ENCODE measurements at places on chromosomes 2 and 18. TPM values are rescaled to one million over a fixed set of nuclear protein-coding genes. Genes with fewer than 3 reads are reported as not detected.

GRCh38 chr2:150374492-150374891 is 113.0 kb downstream of the RND3 start:
- no peaks in the 10 kb centered on the region for H3K27me3 ChIP-seq
- DNase-seq = no peak
- no peak overlapping the region for H3K27ac ChIP-seq

GRCh38 chr2:164903204-164903603 is 52.1 kb downstream of the SLC38A11 start:
- H3K27me3 ChIP-seq = no peaks in the 10 kb centered on the region

DNA sequence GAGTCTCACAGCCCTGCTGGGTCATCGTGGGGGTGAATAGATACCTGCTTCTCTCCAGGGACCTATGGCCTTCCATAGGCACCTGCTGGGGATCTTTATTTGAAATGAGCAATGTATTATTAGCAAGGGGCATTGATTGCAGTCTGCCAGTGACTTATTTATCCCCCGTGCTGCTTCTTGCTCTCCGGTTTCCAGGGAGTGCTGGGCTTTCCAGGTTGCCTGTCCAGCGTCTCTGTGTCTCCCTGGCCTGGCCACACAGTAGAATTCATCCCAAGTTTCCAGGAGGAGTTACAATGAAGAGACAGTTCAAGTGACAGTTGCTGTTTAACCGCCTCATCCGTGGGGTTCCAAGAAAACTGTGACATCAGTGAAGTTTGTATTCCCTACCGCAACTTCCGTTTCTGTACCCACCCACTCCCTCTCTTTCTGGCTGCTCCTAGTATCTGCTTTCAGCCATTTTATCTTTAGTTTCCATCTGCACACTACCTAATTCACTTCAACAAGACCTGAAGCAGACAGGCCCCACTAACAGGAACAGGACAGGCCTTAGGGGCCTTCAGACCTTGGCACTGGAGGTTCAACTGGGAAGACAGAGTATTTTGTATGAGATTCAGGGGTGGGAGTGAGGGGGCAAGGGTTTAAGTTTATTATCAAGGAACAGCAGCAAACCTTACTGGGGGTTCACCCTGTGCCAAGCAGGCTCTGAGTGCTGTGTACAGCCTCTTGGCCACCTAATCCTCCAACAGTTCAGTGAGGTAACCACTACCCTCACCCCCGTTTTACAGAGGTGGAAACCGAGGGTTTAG is 134.8 kb downstream of the PRKCE start:
- H3K4me3 ChIP-seq = no peak overlapping the region
- no peaks in the 10 kb centered on the region for H3K4me1 ChIP-seq
- H3K27ac ChIP-seq = no peak overlapping the region

GRCh38 chr2:171100370-171100769 is 60.3 kb downstream of the TLK1 start:
- H3K4me1 ChIP-seq = no peaks in the 10 kb centered on the region
- H3K27ac ChIP-seq = no peak overlapping the region
- no peaks in the 10 kb centered on the region for H3K27me3 ChIP-seq
- H3K4me3 ChIP-seq = no peak overlapping the region
- H3K36me3 ChIP-seq = no peaks in the 10 kb centered on the region
- DNase-seq = no peak

DNA sequence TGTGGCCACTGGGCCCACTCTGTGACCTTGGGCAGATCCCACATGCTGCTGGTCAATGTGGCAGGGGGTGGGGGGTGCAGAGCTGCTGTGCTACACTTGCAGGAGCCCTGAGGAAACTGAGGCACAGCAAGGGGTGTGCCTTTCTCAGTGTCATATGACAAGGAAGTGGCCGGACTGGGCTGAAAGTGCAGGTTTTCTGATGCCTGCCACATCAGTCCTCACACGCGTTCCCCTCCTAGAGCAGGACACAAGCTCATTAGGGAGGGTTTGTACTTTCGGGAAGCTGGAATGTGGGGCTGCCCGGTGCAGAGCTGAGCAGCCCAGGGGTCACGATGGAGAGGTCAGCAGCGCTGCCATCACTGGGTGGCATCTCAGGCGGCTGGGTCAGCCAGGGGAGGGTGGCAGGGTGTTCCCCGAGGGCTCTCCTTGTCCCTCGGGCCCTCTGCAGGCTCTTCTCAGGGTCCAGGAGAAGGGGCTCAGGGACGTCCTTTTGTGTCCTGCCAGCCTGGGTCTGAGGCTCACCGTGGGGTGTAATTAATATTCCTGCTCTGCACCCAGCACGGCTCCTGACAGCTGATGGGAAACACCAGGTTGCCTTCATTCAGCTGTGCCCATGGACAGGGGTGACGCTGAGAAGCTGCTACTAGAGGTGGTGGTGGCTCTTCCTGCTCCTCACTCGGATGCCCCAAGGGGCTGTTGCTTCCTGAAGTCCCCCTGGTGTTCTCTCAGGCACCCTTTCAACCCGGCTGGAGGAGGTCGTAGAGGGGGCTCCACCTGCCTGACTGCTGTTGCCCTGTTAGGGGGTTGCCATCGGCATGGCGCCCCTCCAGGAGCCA is 62.1 kb upstream of the HDAC4 start:
- no peak overlapping the region for H3K27ac ChIP-seq
- H3K4me3 ChIP-seq = no peak overlapping the region
- DNase-seq = no peak

DNA sequence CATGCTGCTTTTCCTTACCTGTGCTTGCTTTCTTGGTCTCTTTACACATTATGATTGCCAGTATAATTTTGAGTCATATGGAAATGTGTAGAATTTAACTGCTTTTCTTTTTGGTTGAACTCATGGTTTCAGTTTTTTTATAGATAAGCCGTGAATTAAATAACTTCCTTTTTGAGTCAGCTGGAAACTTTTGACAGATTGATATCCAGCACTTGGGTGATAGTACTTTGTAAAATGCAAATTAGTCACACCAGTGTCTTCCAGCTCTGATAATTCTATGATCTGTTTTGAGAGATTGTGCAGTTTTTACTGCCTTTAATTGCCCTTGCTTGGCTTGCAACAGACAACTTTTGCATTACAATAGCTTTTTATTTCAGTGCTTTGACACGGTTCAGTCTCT is 86.4 kb downstream of the NCOA1 start:
- H3K27me3 ChIP-seq = no peaks in the 10 kb centered on the region
- H3K4me3 ChIP-seq = no peak overlapping the region
- H3K4me1 ChIP-seq = no peaks in the 10 kb centered on the region
- H3K36me3 ChIP-seq = no peaks in the 10 kb centered on the region
- DNase-seq = peak; percentile 14

- peak; percentile 88 for DNase-seq
- H3K4me3 ChIP-seq = no peak overlapping the region
- no peaks in the 10 kb centered on the region for H3K36me3 ChIP-seq
- H3K27ac ChIP-seq = no peak overlapping the region
- peaks cover 28% of the 10 kb centered on the region for H3K4me1 ChIP-seq
Measured at GRCh38 chr2:26720322-26721114, 28.0 kb downstream of the KCNK3 start.

DNA sequence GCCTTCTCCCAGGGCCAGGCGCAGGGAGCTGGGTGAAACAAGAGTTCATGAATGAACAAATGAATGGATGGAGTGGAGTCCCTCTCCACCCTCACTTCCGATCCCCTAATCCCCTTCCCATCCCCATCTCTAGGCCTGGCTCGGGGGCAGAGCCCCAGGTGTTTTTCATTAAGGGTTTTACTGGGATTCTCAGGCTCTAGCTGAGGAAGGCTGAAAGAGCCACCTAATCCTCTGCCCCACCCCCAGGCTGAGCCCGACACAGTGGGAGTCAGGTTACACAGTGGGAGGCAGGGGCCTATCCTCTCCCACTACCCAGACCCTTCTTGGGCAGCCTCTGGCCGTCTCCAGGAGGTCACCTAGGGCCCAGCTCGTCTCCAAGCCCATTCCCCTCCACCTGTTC is 36.1 kb downstream of the SDC1 start:
- H3K27ac ChIP-seq = no peak overlapping the region
- peaks cover 3% of the 10 kb centered on the region for H3K4me1 ChIP-seq
- no peaks in the 10 kb centered on the region for H3K36me3 ChIP-seq
- no peaks in the 10 kb centered on the region for H3K27me3 ChIP-seq
- H3K4me3 ChIP-seq = no peak overlapping the region

- H3K36me3 ChIP-seq = no peaks in the 10 kb centered on the region
- H3K4me3 ChIP-seq = no peak overlapping the region
- H3K4me1 ChIP-seq = no peaks in the 10 kb centered on the region
- no peak for DNase-seq
Measured at GRCh38 chr2:3645745-3646389, 12.1 kb upstream of the ALLC start.

DNA sequence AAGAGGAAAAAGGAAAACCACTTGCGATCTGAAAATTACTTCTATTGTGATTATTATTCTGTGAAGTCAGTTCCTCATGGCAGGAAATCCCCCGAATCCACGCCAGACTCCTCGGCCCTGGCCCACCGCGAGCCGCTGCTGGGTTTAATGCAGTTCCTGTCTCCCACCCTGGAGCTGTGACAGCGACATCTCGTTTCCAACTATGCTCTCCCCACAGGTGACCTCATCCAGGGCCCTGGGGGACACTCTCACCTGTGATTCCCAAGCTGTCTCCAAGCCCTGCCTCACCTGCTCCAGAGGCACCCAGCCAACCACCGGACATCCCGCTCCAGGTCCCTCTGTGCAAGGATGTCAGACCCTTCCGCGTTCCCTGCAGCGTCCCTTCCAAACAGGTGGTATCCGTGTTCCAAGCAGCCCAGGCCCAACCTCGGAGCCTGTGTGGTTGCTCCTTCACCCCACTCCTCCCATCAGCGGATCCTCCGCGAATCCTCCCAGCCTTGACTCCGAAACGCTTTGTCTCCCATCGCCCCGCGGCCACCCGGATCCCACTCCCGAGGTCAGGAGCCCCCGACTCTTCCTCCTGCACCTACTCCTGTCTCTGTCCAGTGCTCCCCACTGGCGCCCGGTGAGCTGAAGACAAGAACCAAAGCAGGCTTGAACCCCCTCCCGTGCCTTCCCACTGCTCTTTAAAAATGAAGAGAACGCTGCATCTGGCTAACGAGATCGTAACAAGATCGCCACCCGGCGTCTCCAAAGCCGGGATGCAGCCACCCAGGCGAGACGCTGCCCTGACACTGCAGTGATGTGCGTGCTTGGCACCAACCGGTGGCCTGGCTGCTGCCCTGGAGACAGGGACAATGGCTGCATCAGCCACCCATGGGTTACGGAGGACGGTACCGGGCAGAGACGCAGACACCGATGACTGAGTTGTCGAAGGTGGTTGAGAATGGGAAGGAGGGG is 96.5 kb downstream of the NDUFA10 start:
- H3K4me3 ChIP-seq = no peak overlapping the region
- no peak for DNase-seq
- no peaks in the 10 kb centered on the region for H3K27me3 ChIP-seq
- no peaks in the 10 kb centered on the region for H3K4me1 ChIP-seq
- H3K27ac ChIP-seq = no peak overlapping the region

DNA sequence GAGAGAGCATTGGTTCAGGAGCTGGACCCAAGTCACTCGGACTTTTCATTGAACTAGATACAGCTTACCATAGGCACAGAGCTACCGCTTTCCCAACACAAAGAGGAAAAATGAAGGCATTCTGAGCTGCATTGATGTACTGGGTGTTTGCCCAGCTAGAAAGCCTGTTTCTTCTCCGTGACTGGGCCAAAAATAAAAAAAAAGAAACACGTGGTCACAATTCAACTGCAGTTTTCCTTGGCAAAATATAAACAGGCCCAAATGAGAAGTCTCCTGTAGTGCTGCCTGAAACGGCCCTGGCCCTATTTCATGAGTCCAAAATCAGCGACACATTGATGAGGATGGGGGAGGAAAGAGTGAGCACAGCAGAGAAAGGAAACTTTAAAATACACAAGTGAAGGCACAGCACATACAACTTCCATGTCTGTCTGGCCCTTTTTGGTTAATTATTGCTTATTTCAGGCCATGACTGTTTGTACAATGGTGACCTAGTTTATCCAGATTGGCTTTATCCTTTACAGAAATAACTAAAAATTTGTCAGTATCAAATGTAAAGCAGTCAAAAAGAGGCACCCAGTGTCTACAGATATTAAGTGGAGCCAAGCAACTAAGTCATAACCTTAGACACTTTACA is 179.7 kb downstream of the ICOS start:
- H3K36me3 ChIP-seq = no peaks in the 10 kb centered on the region
- H3K27ac ChIP-seq = no peak overlapping the region
- no peaks in the 10 kb centered on the region for H3K4me1 ChIP-seq

DNA sequence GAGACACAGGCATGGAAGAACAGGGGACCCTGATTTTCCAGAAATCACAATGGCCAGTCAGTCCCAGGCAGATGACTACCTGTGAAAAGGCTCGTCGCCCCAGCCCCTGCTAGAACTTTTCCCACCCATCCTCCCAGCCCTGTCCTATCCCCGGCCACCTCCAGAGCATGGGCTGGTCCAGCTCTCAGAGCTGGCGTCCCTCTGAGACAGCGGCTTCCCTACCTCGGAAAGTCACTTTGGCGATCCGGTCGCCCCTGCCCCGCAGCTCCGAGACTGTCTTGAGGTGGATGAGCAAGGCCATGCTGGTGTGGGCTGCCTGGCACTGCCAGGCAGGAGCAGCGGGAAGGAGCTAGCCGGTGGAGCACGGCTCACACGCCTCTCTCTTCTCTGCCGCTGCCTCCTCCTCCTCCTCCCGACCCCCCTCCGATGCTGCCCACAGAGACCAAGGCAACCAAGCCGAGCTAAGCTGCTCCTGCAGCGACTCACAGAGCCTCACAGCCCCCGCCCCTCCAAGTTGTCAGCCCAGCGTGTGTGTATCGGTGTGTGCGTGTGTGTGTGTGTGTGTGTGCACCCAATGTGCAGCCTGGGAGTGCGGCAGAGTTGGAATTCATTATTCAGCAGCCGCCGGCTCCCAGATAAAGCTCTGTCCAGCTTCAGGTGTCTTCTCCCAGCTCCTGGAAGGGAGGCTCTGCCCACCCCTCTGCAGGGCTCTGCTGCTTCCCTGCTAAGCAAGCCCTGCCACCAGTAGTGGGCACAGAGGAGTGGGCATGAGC is 80.5 kb upstream of the OTOF start:
- no peak overlapping the region for H3K27ac ChIP-seq
- H3K36me3 ChIP-seq = no peaks in the 10 kb centered on the region
- H3K4me1 ChIP-seq = no peaks in the 10 kb centered on the region
- no peak overlapping the region for H3K4me3 ChIP-seq

- H3K4me1 ChIP-seq = no peaks in the 10 kb centered on the region
- no peaks in the 10 kb centered on the region for H3K36me3 ChIP-seq
- no peak overlapping the region for H3K4me3 ChIP-seq
- no peak for DNase-seq
Measured at GRCh38 chr2:2061091-2061696, 269.9 kb downstream of the MYT1L start.

DNA sequence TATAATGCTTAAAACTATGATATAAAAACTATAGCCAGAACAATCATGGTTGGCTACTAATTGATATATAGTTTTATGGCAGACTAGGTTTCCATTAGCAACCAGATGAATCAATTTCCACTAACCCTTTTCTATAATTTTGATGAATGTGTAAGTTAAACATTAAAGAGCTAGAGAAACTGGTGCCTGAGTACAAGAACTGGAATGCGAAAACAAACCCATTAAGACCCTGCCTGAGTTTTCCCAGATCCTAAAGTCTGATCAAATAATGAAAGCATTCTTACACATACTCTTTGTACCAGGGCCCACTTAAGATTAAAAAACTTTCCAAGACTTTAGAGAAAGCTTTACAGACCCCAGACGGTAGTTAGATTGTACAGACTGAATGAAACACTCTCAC is 21.3 kb downstream of the MRPL19 start:
- H3K4me1 ChIP-seq = no peaks in the 10 kb centered on the region
- no peak for DNase-seq
- H3K4me3 ChIP-seq = no peak overlapping the region
- H3K27me3 ChIP-seq = no peaks in the 10 kb centered on the region

SCN9A gene
- total RNA-seq = 58.6 TPM

CHRND gene
- not detected for total RNA-seq

TTN gene
- total RNA-seq = 0.33 TPM

PRSS56 gene
- not detected for total RNA-seq
